ENCODE measurements at places on chromosomes 16 and 17.

- DNase-seq, result no peak
These were observed 209.4 kb downstream of the IRX3 start for GRCh38 chr16:54077050-54077821.

GRCh38 chr17:74270333-74270732 lies 3.7 kb upstream of the DNAI2 start:
- DNase-seq, result no peak

- no peak for DNase-seq
These were observed 167.8 kb upstream of the CACNG5 start for GRCh38 chr17:66667090-66667489.

DNA sequence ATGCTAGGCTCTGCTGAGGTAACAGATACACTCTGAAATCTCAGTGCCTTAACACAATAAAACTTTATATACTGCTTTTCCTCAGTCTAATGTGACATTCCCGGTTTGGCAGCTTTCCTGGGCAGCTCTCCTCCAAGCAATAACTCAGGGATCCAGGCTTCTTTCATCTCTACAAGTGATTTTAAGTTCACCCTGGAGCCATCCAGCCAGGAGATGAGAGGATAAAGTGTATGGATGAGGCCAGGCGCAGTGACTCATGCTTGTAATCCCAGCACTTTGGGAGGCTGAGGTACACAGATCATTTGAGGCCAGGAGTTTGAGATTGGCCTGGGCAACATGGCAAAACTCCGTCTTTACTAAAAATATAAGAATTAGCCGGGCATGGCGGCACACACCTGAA lies 147.2 kb downstream of the UTP18 start:
- DNase-seq, result no peak

DNA sequence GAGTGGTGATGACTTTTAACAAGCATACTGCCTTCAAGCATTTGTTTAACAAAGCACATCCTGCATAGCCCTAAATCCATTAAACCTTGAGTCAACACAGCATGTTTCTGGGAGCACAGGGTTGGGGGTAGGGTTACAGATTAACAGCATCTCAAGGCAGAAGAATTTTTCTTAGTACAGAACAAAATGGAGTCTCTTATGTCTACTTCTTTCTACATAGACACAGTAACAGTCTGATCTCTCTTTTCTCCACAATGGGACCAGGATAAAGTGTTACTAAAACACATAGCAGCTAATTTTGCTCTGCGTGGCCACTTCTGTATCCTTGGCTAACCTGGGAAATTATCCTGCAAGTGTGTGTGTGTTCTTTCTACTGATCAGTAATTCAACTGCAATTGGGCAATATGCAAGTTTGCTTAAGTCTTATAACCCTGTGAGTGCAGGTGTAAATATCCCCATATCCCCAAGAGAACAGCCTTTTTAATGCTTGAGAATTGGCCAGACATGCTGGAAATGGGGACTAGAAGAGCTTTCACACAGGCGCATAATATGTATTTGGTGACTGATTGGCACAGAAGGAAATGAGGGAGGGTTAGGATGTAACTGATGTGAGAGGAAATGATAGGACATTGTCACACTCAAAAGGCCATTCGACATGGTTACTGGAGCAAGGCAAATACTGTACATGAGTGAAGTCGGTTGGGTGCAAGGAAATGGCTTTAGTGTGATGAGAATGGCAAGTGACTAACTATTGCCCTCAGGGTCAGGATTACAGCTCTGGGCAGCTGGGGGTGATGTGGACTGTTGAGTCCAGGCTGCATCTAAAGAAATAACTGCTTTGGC lies 10.8 kb upstream of the ANKS4B start:
- DNase-seq, result no peak

GRCh38 chr17:74960570-74961342 lies 11.8 kb downstream of the HID1 start:
- no peak for DNase-seq

GRCh38 chr17:74635418-74635817 lies 11.9 kb upstream of the CD300E start:
- DNase-seq, result peak; percentile 29

DNA sequence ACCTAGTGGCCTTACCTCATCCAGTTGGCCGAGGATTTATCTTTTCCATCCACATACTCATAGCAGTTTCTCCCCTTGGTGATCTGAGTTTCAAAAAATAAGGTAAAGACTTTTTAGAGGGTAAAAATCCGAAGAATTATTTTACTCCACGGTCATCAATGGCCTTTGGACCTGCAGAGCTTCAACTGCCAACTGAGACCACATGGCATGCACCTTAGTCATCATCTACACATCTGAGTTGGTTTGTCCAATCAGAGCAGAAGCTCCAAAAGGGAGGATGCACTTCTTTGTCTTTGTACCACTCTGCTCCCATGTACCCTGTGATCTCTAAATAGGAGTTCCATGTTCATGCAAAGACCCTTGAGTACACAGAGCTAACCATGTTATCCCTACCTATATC lies 15.7 kb downstream of the PRDM7 start:
- no peak for DNase-seq

DNA sequence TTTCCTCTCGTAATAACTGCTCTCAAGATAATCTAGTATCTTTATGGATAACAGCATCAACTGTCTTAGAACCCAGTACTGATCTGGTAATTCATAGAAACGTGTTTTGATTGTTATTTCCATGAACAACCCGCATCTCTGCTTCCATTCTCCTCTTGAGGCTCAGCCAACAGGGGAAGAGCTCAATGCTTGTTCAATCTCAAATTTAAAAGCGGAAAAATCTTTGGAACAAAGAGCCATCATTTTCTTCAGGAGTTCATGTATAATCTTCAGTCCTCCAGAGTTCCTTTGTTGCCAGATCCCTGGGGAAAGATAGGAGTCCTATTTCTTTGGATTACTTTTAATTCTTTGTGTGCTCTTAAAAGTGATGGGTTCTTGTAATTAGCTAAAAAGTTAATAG lies 319.9 kb downstream of the GRIN2A start:
- no peak for DNase-seq

DNA sequence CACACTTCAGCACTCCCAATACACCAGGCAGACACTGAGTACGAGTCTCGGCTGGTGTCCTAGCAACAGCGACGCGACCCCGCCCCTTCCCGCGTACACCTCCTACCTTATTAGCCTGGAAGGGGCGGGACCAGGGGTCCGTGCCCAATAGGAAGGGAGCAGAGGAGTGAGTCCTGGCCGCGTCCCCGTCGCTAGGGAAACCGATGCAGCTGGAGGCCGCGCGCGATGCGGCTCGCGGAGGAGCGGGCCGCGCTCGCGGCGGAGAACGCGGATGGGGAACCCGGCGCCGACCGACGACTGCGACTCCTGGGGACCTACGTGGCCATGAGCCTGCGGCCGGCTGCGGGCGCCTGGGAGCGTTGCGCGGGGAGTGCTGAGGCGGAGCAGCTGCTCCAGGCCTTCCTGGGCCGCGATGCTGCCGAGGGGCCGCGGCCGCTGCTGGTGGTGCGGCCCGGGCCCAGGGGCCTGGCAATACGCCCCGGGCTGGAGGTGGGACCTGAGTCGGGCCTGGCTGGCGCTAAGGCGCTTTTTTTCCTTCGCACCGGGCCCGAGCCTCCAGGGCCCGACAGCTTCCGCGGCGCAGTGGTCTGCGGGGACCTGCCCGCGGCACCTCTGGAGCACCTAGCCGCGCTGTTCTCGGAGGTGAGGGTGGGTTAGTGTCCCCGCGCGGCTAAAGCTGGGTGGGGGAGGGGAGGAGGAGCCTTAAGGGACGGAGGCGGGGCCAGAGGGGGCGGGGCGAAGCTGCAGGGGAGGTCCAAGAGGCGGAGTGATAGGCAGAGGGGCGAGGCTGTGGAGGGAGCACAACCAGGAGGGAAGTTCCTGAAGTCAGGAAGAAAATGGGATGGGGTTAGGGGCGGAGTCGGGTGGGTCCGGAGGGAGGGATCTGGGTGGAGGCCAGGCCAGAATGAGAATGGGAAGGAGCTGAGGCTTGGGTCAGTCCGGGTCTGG lies at the start of gene DNAH9:
DNAH9 (plus strand) TSS at position 197 of the 948 bp plus-strand sequence; CDS start at position 226, 29 bp downstream.
- DNase-seq, result no peak

GRCh38 chr17:49101054-49101534 lies 31.5 kb upstream of the B4GALNT2 start:
- no peak for DNase-seq

GRCh38 chr16:12758670-12759558 lies 44.8 kb downstream of the CPPED1 start:
- no peak for DNase-seq

GRCh38 chr17:8464941-8465340 lies 29.3 kb downstream of the NDEL1 start:
- DNase-seq, result no peak

GRCh38 chr16:72092832-72093447 lies 480 bp downstream of the TXNL4B start:
- no peak for DNase-seq

DNA sequence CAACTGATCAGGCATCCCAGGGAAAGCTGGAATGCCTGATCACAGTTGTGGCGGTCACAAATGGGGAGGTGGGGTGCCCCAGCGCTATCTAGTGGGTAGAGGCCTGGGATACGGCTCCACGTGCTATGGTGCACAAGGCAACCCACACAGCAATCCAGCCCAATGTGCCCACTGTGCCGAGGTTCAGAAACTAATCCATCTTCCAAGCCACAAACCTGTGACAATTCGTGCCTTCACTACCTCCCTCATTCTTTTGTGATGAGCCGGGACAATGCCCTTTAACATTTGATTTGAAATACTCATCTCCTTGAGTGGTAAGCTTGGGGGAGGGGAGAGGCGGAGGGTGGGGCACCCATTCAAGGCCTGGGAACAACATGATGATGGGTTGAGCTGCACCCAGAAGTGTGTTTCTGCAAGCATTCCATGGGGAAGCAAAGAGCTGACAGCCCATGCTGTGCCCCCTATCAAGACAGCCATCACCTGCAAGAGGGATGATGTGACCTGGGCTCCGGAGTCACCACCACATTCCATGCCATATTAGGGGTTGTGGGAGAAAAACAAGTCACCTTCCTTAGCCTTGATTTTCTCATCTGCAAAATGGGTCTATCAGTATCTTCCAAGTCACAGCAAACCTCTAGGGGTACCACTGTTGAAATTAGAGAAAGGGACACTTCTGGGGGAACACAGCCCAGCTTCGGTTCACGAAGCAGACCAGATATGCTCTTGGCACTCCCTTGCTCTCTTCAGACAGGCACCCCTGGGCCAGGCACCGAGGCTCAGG lies 3.7 kb downstream of the ELOB start:
- DNase-seq, result no peak

GRCh38 chr17:62950067-62950466 lies 16.0 kb upstream of the TANC2 start:
- DNase-seq, result no peak

- no peak for DNase-seq
These were observed 237.1 kb downstream of the NTN1 start for GRCh38 chr17:9258115-9259015.

DNA sequence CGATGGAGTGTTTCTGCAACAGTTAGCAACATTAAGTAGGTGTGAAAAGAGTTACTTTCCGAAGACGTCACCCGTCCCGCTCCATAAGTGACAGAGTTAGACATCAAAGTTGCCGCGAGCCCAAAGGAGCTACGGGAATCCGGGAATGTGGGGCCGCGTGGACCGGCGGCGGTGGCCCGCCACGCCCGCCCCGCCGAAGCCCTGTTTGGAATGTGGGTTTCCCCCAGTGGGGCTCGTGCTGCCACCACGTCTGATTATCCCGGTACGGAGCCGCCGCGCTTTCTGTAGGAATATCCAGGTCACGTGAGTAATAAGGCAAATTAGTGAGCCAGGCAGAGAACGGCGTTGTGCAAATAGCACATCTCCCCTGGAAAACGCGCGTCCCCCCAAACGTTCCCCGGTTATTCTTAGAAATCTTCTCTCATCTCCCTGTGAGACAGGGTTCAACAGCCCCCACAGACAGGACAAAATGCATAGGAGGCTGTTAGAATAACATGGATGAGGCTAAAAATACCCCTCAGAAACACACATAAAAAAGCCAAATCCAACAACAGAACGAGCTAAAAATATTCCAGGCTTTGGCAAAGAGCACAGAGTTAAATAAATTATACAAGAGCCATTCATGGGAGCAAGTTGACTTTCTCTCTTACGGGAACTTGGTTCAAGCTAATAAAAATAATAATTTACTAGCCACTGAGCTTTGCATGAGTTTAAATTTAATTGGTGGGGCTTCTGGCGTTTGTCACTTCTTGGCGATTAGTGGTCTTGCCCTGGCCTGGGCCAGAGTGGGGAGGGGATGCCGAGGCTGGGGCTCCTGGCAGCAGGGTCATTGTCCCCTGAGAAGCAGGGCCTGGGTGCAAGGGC lies 8.6 kb downstream of the BAHCC1 start:
- no peak for DNase-seq

GRCh38 chr17:47843391-47843730 lies 2.3 kb upstream of the SCRN2 start:
- no peak for DNase-seq

GRCh38 chr17:58913552-58913951 lies 157.9 kb downstream of the PPM1E start:
- no peak for DNase-seq

DNA sequence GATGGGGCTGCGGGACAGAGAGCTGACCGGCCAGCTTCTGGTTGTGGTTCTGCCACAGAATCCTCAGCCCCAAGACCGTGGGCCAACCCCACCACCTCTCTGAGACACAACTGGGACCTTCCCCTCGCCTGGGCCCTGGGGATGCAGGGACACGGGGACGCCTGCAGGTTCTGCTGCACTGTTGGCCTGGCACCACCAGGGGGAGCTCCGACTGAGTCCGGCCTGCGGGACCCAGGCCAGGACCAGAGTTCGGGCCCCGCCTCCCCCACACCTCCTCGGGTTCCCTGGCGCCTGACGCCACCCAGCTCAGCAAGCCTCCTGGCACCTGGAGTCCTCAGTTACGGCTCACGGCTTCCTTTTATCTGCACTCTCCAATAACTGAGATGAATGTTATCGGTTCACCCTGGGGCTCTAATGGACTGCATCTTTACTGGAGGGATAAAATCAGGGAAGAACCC lies 27.3 kb downstream of the TBC1D16 start:
- peak; percentile 90 for DNase-seq

- DNase-seq, result no peak
These were observed 8.8 kb upstream of the RPL38 start for GRCh38 chr17:74194682-74195081.

GRCh38 chr16:85255777-85256176 lies 143.5 kb upstream of the CIBAR2 start:
- no peak for DNase-seq

GRCh38 chr16:89341697-89342694 lies 124.5 kb downstream of the ZNF778 start:
- DNase-seq, result no peak

DNA sequence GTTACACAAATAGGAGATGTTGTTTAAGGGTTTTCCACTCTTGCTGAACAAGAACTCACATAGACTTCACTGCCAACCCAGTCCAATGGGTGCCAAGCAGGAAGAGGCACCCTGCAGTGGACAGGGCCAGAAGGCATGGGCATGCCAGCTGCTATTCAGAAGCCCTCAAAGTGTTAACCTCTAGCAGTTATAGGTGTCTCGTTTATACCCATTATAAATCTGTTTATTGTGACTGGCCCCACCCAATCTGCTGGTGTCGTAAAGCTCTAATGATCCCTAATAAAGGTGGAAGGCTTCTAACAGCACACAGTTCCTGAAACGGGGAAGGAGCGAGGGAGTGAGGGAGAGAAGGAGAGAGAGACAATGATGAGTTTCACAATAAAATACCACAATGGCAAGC lies 23.9 kb downstream of the HNF1B start:
- DNase-seq, result no peak

- DNase-seq, result no peak
These were observed 12.3 kb downstream of the CPNE2 start for GRCh38 chr16:57104706-57105105.
